Suppressor macrophage treated with lipopolysaccharide for 1 hour (primary cell): ENCODE measurements at places on chromosomes 12 and 14.
A peak's percentile ranks its signal among the peaks of the same experiment; 100 is the strongest.

GRCh38 chr12:6638305-6638704, 2.5 kb upstream of the LPAR5 start:
- peak; percentile 79 for DNase-seq

DNA sequence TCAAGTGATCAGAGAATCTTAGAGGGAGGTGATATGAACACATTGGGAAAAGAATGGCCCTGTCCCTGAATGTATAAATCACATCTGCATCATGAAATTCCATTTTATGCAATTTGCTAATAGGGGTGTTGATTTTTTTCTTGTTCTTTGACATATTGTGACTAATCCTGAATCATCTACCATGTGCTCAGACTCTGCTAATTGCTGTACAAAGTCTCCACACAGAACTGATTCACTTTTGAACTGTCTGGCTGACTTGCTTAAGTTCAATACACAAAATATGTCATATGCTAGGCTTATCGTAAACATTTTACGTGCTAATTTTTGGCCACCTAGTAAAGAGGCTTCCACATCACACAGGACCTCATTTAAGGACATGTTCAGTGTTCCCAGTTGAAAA, 2.6 kb downstream of the TMEM132D start:
- DNase-seq: no peak

DNA sequence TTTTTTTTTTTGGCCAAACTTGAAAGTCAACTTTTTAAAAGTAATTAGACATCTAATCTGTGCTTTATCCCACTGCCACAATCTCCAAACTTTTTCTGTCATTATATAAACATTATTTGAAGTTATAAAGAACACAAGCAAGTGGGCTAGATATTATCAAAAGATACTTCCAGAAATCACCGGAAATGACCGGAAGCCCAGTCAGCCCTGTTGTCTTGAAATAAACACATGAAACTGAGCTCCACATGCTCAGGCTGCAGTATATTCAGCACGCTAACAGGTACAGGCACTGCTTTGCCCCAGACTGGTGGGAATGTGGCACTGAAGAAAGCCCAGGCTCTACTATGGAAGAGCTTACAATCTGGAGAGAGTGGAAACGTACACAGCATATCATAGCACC, 158.9 kb upstream of the PLEKHG7 start:
- DNase-seq: no peak

- DNase-seq: no peak
Measured at GRCh38 chr12:64691227-64691794, 67.9 kb downstream of the GNS start.

DNA sequence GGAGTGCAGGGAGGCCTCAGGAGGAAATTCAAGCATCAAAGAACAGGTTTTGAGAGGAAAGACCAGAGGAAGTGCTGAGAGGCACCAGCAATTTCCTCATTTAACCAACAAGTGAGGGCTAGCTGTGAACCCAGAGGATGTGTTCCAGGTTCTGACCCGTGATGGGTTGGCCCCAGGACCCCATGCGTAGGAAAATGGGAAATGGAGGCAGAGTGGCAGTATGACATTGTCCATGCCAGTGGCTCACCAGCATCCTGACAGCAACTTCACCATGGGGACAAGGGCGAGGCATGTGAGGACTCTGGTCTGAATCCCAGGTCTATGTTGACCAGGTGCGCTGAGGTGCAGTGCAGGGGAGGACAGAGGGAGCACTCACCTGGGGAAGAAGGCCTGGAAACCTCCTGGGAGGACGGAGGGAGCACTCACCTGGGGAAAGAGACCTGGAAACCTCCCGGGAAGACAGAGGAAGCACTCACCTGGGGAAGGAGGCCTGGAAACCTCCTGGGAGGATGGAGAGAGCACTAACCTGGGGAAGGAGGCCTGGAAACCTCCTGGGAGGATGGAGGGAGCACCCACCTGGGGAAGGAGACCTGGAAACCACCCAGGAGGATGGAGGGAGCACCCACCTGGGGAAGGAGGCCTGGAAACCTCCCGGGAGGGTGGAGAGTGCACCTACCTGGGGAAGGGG, 6.7 kb upstream of the CACNA2D4 start:
- DNase-seq: no peak

DNA sequence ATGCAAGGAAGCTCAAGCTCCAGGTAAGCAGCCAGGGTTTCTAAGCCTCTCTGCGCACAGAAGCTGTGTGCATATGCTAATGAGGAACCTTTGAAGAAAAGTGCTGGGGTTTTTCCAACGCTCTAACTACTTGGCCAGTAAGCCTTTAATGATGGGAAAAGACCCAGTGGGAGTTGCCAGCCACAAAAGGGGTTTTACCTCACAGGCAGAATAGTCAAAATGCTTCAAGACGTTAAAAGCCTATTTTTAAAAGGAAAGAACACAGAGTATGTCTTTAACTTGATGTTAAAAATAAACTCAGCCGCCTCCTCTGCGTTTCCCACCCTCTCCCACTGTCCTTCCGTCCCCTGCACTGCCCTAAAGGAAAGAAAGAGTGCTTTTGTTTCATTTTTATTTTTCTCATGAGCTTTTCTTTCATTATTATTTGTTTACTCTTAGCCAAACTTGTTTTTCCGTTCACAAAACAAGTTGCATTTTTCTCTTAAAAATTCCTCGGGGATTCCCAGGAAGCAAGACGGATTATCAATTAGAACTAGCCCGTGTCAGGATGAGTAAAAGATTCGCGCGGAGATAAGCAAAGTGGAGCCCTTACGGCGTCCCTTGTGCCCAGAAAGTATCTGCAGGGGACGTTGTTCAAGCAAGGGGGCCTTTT, 209.8 kb upstream of the NUDT4 start:
- DNase-seq: peak; percentile 79

DNA sequence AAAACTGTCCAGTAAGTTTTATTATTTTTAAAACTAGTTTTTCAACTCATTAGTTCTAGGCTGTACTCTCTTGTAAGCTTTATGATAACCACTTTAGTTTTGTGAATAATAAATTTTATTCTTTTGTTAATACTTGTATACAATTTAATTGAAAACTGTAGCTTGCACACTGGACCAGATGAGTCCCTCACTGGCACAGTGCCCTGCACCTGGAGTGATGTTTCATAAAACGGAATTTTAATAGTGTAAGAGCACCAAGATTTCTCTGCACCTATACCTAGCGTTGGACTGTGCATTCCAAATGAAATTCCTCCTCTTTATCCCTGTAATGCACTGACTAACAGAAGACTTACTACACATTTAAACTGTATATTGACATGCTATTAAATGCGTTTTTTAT, 80.8 kb downstream of the PRIMA1 start:
- DNase-seq: no peak

DNA sequence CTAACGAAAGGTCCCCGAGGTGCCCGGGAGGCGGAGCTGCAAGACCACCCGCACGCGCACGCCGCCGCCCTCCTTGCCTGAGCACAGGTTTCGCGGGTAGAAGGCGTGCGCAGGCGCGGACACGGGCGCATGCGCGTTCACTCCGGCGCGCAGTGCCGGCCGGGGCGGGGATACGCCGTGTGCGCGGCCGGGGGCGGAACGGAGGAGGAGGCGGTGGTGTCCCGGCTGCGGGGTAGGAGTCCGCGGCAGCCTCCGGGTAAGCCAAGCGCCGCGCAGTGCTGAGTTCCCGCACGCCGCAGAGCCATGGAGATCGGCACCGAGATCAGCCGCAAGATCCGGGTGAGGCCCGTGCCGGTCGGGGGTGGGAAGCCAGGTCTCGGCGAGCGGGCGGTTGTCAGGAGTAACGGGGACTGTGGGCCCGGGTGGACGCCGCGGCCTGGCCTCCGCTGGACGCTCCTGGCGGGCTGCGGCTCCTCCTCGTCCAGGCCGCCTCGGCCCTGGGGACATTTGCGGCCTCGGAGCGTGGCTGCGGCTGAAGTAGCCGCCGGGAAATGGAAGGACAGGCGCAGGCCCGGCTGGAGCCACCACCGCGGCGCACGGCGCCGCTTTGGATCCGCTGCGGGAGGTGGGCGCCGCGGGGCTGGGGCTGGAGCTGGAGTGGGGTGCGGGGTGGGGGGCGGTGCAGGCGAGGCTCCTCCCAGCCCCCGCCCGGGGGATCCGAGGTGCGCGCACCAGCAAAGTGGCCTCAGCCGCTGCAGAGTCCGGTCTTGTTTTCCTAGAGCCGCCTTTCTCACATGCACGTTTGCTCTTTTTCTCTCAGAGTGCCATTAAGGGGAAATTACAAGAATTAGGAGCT, at the start of gene ZC3H14:
Gene ZC3H14 (plus strand): TSS at position 207 of the 856 bp plus-strand sequence. CDS start 97 bp downstream, at position 304.
- DNase-seq: peak; percentile 94

- no peak for DNase-seq
Measured at GRCh38 chr14:87916103-87916885, 76.7 kb downstream of the GALC start.

- no peak for DNase-seq
Measured at GRCh38 chr12:77619425-77619824, 211.3 kb upstream of the NAV3 start.

- DNase-seq: no peak
Measured at GRCh38 chr12:29054858-29055663, 94.0 kb upstream of the FAR2 start.

DNA sequence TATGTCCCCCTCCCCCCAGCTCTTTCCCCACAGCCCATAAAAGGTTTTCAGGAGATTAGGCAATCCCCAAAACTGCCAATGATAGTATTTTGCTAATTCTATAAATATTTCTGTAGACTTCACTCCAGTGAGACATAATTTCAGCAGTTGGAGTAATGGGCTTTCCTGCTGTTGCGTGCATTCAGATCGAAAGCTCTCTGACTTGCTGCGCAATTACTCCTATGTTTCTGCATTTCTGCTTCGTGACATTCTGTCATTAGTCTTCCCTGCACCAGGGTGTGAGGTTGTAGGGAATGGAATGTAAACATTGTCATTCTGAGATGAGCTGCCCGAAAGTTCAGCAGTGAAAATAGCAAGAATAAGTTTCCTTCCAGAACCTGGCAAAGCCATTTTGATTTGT, 58.2 kb downstream of the SAMD4A start:
- DNase-seq: peak; percentile 71

GRCh38 chr12:56021889-56022497, 1.1 kb downstream of the IKZF4 start:
- peak; percentile 46 for DNase-seq

- DNase-seq: no peak
Measured at GRCh38 chr14:105577314-105577861, 51.0 kb downstream of the TMEM121 start.

GRCh38 chr12:57231276-57232021, 1.9 kb downstream of the SHMT2 start:
- DNase-seq: no peak

DNA sequence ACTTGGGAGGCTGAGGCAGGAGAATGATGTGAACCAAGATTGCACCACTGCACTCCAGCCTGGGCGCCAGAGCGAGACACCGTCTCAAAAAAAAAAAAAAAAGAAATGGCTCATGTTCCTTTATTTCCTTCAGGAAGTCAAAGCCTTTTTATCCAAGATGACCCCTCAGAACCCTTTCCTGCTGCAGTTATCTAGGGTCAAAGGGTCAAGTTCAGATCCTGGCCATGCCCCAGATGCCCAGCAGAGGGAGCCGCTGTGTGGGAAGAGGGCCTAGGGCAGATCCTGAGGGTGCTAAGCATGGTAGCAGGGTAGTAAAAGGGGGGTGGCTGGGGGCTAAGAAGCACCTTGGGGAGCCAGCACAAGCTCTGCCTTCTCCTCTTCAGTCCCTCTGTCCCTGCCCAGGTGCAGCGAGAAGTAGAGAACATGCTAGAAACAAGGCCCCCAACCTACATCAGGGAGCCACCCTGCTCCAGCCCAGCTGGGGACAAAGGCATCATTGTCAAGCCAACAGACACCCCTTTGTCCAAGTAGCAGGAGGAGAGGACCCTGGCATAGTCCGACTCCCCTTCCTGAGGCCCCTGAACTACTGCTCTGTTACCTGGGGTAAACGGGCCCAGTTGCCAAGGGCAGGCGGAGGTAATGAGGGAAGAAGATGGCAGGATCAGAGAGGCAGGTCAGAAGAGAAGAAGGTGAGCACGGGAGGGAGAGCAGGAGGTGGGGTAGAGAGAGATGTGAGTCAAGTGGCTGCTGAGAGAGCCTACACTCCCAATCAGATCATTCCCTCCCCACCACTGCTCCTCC, 6.5 kb downstream of the NFE2 start:
- DNase-seq: peak; percentile 80

- no peak for DNase-seq
Measured at GRCh38 chr14:104429291-104429861, 150.2 kb upstream of the C14orf180 start.

GRCh38 chr14:89440986-89441909, 24.2 kb upstream of the FOXN3 start:
- DNase-seq: no peak
